Activated CD4-positive, alpha-beta T cell treated with anti-CD3 and anti-CD28 coated beads, Interleukin-2, Interleukin-4, amounts not matched to agents 100 ng/mL and 50 ng/mL, durations not matched to agents 16 hours and 8 hours (primary cell): ENCODE measurements at places on chromosomes 16 and 17.

DNA sequence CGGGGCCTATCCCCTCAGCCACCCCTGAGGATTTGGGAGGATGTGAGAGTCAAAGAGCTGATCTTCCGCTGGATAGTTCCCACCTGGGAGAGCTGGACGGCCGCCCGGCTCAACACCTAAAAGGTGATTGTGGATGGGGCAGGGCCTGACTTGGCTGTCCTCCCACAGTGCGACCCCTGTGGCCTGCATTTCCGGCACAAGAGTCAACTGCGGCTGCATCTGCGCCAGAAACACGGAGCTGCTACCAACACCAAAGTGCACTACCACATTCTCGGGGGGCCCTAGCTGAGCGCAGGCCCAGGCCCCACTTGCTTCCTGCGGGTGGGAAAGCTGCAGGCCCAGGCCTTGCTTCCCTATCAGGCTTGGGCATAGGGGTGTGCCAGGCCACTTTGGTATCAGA lies 4.5 kb downstream of the BCL6B start:
- no peak for DNase-seq

GRCh38 chr16:85986931-85987749 lies 88.2 kb downstream of the IRF8 start:
- no peak for DNase-seq

DNA sequence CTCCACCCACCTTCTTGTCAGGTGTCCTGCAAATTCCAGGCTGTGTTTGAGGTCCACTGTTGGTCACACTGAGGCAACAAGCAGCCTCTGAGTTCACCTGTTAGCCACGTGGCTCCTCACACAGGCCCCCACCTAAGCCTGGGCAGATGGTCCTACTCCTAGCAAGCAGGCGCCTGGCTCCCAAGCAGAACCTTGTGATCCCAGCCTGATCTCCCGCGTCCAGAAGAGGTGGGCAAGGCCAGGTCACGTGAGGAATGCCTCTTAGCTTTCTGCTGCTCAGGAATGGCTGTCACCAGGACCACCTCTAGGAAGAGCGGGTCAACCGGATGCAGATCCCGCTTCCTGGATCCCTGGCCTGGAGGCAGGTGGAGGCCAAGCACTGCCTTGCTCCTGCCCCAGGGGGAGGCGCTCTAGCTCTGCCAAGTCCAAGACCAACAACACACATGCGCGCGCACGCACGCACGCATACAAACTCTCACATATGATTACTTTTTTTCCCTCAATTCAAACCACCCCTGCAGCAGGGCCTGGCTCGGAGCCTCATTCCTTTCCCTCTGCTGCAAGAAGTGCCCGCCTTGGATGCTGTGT lies 9.5 kb downstream of the CYB561 start:
- no peak for DNase-seq

DNA sequence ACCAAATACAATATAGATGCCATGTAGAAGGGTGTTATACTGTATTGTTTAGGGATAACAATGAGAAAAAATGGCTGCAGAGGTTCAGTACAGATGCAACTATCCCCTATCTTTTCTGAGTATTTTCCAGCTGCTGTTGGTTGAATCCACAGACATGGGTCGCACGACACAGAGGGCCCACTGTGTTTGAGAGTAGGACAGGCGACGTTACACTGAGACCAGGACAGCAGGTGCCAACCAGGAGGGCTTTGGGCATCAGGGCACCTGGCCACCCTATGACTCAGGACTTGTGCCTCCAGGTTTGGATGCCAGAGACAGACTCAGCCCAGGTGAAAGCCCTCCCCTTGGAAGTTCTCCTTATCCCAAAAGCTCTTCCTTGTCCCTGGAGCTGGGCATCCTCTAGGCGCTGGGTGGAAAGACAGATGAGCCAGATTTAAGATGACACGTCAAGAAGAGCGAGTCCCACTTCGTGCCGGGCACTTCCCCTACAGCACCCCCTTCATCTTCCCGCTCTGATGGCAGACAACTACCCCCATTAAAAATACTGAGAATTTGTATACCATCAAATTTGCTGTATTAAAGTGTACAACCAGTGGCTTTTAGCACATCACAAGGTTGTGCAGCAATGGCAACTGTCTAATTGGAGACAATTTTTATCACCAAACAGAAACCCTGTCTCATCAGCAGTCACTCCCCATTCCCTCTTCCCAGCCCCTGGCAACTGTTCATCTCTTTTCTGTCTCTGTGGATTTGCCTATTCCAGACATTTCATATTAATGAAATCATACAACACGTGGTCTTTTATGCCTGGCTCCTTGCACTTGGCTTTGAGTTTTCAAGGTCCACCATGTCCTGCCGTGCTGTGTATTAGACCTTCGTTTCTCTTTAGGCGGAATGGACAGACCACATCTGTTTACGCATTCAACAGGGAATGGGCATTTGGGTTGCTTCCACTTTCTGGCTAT lies 30.6 kb downstream of the TNFRSF13B start:
- no peak for DNase-seq

DNA sequence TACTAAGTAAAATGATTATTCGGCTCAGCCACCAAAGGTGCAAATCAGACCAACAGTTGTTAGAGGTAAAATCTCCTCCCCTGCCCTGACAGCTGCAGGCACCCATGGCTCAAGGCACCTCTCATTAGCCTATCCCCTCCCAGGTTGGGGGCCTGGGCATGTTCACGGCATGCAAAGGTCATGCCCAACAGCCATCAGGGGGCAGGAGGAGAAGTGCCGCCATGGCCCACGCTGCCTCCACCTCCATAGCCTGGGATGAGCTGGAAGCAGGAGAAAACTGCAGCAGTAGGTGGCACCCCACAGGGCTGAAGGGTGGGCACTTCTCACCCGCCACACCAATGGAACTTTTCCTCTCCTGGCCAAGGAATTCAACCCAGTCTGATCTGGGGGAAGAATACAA lies 146.4 kb upstream of the COX10 start:
- DNase-seq: no peak

DNA sequence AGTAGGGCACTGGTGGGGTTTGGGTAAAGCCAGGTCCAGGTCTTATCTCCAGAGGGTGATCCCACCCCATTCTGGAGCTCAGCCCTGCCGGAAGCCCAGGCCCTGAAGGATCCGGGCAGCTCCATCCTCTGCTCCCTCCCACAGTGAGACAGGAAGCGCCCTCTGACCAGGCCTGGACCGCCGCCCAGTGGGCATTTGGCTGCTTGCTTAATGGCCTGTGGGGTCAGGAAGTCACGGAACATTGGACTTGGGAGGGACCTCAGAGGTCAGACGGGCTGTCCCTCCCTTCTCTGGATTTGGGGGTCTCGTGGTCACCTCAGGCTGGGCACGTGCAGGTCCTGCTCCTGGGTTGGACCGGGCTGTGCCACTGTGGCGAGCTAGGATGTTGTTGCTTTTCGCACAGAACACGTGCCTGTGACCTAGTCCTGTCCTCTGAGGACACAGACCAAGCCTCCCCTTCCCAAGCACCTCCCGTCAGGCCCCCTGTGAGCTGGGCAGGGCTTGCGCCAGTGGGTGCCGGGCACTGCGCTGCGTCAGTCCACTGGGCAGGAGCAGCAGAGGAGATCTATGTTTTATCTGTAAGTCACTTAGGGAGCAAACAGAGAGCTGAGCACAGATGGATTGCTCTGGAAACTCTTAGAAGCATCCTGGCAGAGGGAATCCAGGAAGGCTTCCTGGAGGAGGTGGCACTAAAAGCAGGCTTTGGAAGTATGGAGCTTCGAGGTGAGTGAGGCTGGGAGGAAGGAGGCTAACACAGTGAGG lies 49.4 kb upstream of the GSE1 start:
- DNase-seq: no peak

- DNase-seq: no peak
Measured at GRCh38 chr17:67574658-67575293, 143.0 kb upstream of the NOL11 start.

DNA sequence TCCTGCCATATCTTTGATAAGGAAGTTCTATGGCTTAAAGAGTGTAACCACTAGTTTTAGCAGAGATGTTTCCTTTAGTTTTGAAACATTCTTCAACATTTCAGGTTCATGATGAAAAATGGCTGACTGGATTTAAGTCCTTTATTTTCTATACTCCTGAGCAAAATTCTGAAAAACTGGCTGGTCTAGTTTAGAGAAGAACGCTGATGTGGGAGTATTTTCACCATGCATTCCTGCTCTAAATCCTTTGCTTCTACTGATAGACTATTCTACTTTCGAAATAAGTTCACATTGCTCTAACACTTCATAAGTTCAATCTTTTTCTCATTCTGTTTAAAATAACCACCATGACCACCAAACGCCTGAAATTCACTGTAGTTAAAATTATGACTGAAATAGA lies 281.9 kb downstream of the FTO start:
- no peak for DNase-seq

- no peak for DNase-seq
Measured at GRCh38 chr17:3755335-3756030, 31.8 kb downstream of the HASPIN start.

DNA sequence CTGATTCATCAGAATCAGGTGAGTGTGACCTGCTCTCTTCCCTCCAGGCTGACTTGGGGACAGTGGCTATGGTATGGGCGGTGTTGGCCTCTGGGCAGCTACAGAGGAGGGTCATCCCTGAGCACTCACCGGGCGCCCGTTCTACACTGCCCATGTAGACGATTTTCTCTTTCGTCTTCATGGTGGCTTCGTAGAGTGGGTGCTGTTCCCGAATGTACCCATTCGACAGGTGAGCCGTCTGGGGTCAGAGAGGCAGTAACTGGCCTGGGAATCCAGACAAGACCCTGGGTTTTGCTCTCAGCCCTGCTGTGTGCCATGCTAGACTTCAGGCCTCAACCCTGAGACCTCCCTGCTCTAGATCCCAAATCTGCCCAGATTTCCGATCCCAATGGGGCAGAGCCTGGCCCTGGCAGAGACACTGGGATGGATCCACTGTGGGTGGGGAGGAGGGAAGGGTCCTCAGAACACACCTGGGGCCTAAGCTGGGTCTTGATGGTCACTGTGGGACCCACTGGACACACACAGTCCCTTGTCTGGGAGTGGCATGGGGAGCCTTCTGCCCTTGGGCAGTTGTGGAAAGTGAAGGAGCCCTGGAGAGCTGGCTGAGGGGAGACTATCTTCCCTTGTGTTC lies 13.2 kb downstream of the USP6 start:
- DNase-seq: no peak

GRCh38 chr17:57849874-57850754 lies at the start of gene MRPS23:
MRPS23 (minus strand) TSS chr17:57850044; CDS start chr17:57850010, 34 bp downstream.
- DNase-seq: peak; percentile 98

GRCh38 chr16:57352636-57353047 lies 5.9 kb upstream of the CCL22 start:
- no peak for DNase-seq

GRCh38 chr16:65121870-65122723 lies at the start of gene CDH11:
CDH11 (minus strand) TSS chr16:65122063; CDS start chr16:65004869, 117,194 bp downstream.
- no peak for DNase-seq

- DNase-seq: no peak
Measured at GRCh38 chr16:23223368-23223767, 40.8 kb downstream of the SCNN1G start.

- peak; percentile 85 for DNase-seq
Measured at GRCh38 chr17:4949321-4950074, 1.2 kb upstream of the PFN1 start.

GRCh38 chr17:65730711-65731169 lies 169.3 kb upstream of the AXIN2 start:
- no peak for DNase-seq

DNA sequence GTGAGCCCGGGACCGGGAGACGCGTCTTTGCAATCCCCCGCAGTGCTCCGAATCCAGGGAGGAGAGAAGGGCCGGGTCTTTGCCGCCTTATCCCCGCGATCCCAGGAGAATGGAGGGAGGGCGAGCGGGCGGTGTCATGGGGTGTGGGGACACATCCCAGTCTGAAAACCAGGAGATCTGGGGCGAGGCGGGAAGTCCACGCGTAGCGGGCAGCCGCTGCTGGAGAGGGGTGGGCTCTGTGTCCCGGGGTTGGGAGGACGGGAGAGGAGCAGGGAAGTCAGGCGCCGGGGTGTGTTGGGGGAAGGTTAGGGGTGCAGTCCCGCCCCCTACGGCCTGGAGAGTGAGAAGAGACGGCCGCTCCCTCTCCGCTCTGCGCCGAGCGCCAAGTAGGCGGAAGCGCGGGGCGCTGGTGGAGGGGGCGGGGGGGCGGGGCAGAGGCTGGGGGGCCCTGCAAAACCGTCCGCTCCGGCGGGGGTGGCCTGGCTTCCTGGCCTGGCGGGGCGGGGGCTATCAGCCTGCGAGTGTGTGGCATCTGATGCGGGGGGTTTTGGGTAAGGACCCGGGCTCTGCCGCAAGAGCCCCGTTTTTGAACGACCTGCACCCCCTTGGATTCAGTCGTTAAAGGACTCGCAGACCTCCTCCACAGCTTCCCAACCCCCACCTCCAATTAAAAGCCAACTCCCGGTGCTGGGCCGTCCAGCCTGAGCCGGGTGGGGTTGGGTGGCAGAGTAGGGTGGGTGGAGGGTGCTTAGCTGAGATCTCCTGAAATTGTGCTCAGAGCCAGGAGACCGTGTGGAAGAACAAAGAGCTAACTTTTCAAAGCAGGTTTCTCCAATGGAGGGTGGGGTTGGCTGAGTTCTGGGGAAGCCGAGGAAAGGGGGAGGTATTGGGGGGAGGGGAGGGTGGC lies 654 bp downstream of the LASP1 start:
- DNase-seq: peak; percentile 69

- DNase-seq: no peak
Measured at GRCh38 chr17:64707050-64707591, 45.0 kb upstream of the SMURF2 start.

GRCh38 chr16:8861563-8862308 lies 7.1 kb downstream of the CARHSP1 start:
- no peak for DNase-seq

- DNase-seq: no peak
Measured at GRCh38 chr17:67469208-67469980, 92.3 kb downstream of the PITPNC1 start.

DNA sequence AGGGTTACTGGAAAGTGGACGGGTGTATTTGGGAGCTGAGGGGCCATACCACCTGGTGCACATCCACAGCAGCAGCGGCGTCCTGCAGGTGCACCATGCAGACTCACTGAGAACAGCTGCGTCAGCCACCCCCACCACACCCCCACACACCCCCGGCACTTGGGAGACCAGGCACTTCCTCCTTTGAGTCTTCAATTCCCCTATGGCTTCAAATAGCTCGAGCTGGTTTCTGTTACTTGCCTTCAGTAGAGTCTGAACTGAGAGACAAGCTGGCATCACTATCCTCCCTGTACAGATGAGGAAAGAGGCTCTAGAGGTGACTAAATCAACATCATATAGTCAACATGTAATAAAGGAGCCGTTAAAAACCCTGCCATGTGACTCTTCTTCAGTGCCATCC lies 15.4 kb downstream of the CUEDC1 start:
- no peak for DNase-seq

DNA sequence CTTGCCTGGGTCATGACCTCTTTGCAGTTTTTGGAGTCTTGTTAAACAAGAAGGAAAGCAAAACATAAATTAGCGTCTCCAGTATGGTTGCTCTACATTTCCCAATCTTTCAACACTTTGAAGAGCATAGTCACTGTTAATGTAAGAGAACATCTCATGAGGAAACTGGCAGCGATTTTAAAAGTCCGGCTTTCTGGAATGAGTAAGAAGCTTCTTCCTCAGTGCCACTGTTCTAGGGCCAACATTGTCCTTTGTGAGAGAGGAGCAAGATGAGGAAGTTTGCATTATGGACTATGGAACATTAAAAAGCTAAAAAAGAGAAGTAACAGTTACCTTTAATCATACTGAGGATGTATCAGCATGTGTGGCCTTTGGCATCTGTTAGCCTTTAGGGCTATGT lies 73.1 kb downstream of the WNT3 start:
- DNase-seq: no peak
